ENCODE measurements at places on chromosomes 16 and 17.

- DNase-seq: no peak
Observed at GRCh38 chr16:21277927-21278706, at the start of gene CRYM. Gene CRYM (minus strand): TSS chr16:21278290. CDS start chr16:21278251, 39 bp downstream.

- no peak for DNase-seq
Observed at GRCh38 chr17:30558686-30559545, 81.7 kb downstream of the GOSR1 start.

- no peak for DNase-seq
Observed at GRCh38 chr17:44918006-44918405, 2.7 kb upstream of the GFAP start.

DNA sequence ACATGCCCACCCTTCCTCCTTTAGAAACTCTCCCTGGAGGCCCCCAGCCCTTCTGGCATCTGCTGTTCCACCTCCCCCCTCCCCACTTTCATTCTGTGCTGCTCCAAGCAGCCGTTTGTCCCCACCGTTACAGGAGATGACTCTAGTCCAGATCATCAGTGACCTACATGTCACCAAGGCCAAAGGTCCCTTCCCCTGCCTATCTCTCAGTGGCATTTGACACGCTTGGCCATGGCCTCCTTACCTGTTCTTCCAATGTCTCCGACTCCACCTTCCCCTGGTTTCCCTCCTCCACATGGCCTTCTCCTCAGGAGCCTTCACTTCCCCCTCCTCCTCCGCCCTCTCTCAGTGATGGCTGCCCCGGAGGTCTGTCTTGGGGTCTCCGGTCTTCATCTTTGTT lies 9.4 kb downstream of the TMEM92 start:
- DNase-seq: no peak

DNA sequence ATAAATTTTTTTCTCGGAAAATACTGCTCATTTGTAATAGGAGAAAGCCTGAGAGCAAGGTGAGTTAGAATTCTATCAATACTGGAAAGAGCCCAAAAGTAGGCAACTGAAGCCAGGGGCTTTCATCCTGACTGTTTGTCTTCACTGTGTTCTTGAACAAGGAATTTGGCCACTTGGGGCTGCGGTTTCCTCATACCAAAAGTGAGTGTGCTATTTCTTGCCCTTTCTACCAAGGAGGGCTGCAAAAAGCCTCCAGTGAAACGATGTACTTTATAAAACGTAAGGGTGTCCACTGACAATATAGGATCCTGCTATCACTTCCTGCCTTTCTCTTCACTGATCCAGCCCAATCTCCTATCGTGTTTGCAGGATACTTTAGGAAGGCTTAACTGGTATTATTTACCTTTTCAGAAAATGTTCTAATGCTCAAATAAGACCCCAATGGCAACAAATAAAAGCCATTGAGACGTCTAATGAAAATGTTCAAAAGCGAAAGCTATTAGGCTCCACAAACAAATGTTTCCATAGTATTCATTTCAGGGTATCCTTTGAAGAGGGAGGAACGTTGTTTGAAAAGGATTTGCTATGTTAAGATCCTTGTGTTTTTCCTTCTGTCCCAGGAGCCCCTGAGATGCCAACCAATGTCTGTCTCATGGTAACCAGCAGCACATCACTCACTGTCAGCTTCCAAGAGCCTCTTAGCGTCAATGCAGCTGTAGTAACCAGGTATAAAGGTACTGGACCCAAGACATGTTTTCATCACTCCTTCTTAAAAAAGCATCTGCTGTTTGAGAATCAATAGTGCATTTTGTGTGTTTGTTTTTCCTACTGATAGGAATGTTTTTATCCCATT lies 219.3 kb upstream of the NOG start:
- DNase-seq: no peak

GRCh38 chr17:2347805-2348685 lies 10.7 kb downstream of the SGSM2 start:
- peak; percentile 100 for DNase-seq

- no peak for DNase-seq
Observed at GRCh38 chr17:15240644-15241043, 24.5 kb downstream of the PMP22 start.

DNA sequence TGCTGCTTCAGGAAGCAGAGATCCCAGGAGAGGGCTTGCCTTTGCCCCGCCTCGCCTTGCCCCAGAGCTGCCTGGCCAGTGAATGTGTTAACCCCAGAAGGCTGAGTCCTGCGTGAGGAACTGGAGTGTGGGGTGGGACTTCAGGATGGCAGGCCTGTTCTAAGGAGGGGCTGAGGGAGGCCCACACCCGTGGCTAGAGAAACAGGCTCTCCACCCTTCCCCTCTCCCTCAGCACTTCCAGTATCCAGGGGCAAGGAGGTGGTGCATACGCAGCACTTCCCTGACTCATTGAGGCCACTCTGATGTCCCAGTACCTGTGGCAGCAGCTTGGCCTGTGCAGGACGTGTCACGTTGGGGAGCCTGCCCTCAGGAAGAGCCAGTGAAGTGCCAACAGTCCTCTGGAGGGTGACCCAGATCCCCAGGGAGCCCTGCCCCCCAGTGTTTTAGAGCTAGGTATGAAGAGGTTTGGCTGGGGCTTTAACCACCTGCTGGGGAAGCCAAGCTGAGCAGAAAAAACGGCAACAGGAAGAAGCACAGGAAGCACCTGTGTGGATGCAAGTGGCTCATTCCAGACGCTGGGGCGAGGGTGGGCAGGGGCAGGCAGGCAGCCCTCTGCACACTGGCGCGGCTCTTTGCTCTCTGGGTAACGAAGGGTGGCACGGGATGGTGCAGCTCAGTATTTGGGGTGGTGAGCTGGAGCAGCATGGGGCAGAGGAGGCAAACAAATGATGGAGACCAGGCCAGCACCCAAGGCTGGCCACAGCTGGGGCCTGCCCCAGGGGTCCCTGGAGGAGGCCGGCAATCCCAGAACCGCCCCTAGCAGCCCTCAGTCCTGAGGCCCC lies 14.7 kb upstream of the CTCF start:
- no peak for DNase-seq

DNA sequence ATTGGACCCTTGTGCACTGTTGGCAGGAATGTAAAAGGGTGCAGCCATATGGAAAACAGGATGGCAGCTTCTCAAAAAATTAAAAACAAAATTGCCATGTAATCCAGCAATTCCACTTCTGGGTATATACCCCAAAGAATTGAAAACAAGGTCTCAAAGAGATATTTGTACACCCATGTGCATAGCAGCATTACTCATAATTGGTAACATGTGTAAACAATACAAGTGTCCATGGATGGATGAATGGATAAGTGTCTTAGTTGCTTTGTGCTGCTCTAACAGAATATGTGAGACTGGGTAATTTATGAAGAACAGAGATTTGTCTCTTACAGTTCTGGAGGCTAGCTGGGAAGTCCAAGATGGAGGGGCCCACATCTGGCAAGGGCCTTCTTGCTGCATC lies 3.8 kb upstream of the RUNDC3A start:
- DNase-seq: no peak
